Mesothelial cell of epicardium (in vitro differentiated cells): ENCODE measurements at places on chromosomes 1 and 21.
A peak's percentile ranks its signal among the peaks of the same experiment; 100 is the strongest.

- H3K36me3 ChIP-seq = no peaks in the 10 kb centered on the region
- no peak overlapping the region for H3K27ac ChIP-seq
- DNase-seq = no peak
- H3K27me3 ChIP-seq = no peaks in the 10 kb centered on the region
- no peaks in the 10 kb centered on the region for H3K4me1 ChIP-seq
- no peak overlapping the region for H3K4me3 ChIP-seq
These were observed 70.5 kb downstream of the TTLL7 start for GRCh38 chr1:83928396-83928795.

DNA sequence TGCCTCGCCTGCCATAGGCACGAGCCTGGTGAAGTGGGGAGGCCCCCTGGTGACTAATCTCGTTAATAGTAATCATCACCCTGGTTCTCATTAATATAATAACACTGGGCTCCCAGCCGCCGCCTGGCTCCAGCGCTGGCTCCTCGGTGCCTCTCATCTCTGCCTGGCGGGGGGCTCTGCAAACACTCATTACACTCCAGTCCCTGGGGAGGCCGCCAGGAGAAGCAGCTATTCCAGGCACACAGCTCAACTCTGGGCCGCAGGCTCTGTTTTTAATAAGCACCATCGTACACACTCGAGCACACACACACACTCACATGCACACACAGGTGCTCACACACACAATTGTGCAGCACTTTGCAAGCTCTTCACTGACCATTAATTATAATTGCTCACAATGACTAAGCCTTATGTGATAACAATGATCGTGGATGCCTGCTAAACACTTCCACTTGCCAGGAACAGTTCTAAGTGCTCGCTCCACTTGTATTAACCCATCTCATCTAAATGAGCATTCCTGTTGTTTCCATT, 52.2 kb downstream of the SDC3 start:
- no peak overlapping the region for H3K4me3 ChIP-seq
- H3K36me3 ChIP-seq = no peaks in the 10 kb centered on the region
- no peak for DNase-seq
- peaks cover 20% of the 10 kb centered on the region for H3K4me1 ChIP-seq

- H3K27ac ChIP-seq = no peak overlapping the region
- H3K27me3 ChIP-seq = peaks cover 65% of the 10 kb centered on the region
- no peaks in the 10 kb centered on the region for H3K36me3 ChIP-seq
- DNase-seq = no peak
- H3K4me3 ChIP-seq = no peak overlapping the region
These were observed 9.8 kb upstream of the OLFML2B start for GRCh38 chr1:162033428-162033827.

GRCh38 chr1:110465814-110466380, 14.9 kb downstream of the PROK1 start:
- peaks cover 28% of the 10 kb centered on the region for H3K4me1 ChIP-seq
- H3K27ac ChIP-seq = no peak overlapping the region

DNA sequence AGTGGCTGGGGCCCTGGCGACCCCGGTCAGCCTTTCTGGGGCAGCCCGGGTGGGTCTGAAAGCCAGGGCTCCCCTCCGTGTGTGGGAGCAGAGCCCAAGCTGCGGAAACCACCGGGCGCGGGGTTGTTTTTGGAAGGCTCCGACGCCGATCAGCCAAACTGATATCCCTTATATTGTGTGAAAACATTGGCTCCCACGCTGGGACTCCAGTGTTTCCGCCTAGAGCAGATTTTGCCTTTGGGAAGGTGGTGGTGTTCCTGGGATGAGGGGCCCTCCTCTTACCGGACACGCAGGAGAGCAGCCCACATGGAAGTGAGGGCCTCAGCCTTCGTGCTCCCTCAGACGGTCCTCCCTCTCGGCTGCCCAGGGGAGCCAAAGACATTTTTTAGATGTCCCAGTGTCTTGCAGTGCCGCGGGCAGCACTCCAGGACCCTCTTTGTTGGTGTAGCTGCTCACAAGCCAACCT, 54.3 kb downstream of the NGF start:
- H3K36me3 ChIP-seq = no peaks in the 10 kb centered on the region
- no peak for DNase-seq
- H3K27ac ChIP-seq = no peak overlapping the region
- H3K4me1 ChIP-seq = peaks cover 45% of the 10 kb centered on the region
- no peak overlapping the region for H3K4me3 ChIP-seq

DNA sequence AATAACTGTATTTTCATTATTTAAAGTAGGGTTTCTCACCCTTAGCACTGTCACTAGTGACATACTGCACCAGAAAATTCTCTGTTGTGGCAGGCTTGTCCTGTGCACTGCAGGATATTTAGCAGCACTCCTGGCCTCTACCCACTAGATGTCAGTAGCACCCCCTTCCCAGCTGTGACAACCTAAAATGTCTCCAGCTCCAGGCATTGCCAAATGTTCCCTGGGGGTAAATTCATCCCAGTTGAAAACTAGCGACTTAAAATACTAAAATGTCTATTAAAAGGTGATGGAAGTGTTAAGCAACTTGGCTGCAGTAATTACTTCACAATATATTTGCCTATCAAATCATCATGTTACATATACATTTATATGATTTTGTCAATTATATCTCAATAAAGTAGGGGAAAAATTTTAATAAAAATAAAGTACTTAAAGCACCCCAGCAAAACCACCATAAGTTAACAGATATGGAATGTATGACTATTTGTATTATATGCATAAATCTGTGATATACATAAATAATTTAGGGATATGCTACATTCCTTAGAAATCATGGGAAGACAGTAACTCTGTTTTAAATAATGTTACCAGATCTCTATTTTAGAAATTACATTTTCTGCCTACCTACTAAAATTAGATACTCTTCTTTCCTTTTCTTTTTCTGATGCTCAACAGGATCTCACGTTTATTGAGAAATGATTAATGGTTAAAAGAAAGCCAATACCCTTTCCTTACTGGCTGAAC, 74.6 kb downstream of the ARID4B start:
- no peaks in the 10 kb centered on the region for H3K4me1 ChIP-seq
- no peak overlapping the region for H3K27ac ChIP-seq
- no peak overlapping the region for H3K4me3 ChIP-seq
- H3K36me3 ChIP-seq = peaks cover 5% of the 10 kb centered on the region

GRCh38 chr21:21864321-21864840, 866.2 kb downstream of the NCAM2 start:
- no peak overlapping the region for H3K27ac ChIP-seq
- peaks cover 7% of the 10 kb centered on the region for H3K4me1 ChIP-seq
- DNase-seq = no peak
- H3K27me3 ChIP-seq = no peaks in the 10 kb centered on the region
- no peaks in the 10 kb centered on the region for H3K36me3 ChIP-seq
- H3K4me3 ChIP-seq = no peak overlapping the region

GRCh38 chr1:214475331-214475730, 76.1 kb downstream of the PTPN14 start:
- peak overlapping the region; percentile 88 for H3K27ac ChIP-seq
- peaks cover 60% of the 10 kb centered on the region for H3K4me1 ChIP-seq
- peaks cover 2% of the 10 kb centered on the region for H3K36me3 ChIP-seq

- H3K4me3 ChIP-seq = no peak overlapping the region
- peaks cover 22% of the 10 kb centered on the region for H3K4me1 ChIP-seq
- H3K36me3 ChIP-seq = peaks cover 7% of the 10 kb centered on the region
- peaks cover 12% of the 10 kb centered on the region for H3K27me3 ChIP-seq
These were observed 3.1 kb downstream of the LRP8 start for GRCh38 chr1:53324728-53325297.

GRCh38 chr1:155918660-155919059, 7.5 kb upstream of the RIT1 start:
- H3K36me3 ChIP-seq = peaks cover 41% of the 10 kb centered on the region
- no peak overlapping the region for H3K27ac ChIP-seq
- DNase-seq = no peak
- H3K4me1 ChIP-seq = no peaks in the 10 kb centered on the region
- no peak overlapping the region for H3K4me3 ChIP-seq
- H3K27me3 ChIP-seq = no peaks in the 10 kb centered on the region

- DNase-seq = no peak
- no peak overlapping the region for H3K27ac ChIP-seq
- no peaks in the 10 kb centered on the region for H3K36me3 ChIP-seq
- H3K4me1 ChIP-seq = no peaks in the 10 kb centered on the region
- peaks cover 19% of the 10 kb centered on the region for H3K27me3 ChIP-seq
- no peak overlapping the region for H3K4me3 ChIP-seq
These were observed 3.3 kb upstream of the MX2 start for GRCh38 chr21:41358193-41359166.

- H3K4me1 ChIP-seq = peaks cover 63% of the 10 kb centered on the region
- peaks cover 24% of the 10 kb centered on the region for H3K36me3 ChIP-seq
- peak overlapping the region; percentile 76 for H3K27ac ChIP-seq
These were observed 149.2 kb downstream of the CLIC6 start for GRCh38 chr21:34817821-34818661.

GRCh38 chr1:11569551-11569950, 84.7 kb downstream of the FBXO2 start:
- H3K36me3 ChIP-seq = no peaks in the 10 kb centered on the region
- no peak overlapping the region for H3K4me3 ChIP-seq
- H3K4me1 ChIP-seq = no peaks in the 10 kb centered on the region
- H3K27ac ChIP-seq = no peak overlapping the region
- DNase-seq = no peak

GRCh38 chr1:230899841-230900251, 31.5 kb upstream of the C1orf198 start:
- peak overlapping the region; percentile 99 for H3K27ac ChIP-seq
- peaks cover 8% of the 10 kb centered on the region for H3K36me3 ChIP-seq
- DNase-seq = no peak
- H3K4me3 ChIP-seq = no peak overlapping the region

DNA sequence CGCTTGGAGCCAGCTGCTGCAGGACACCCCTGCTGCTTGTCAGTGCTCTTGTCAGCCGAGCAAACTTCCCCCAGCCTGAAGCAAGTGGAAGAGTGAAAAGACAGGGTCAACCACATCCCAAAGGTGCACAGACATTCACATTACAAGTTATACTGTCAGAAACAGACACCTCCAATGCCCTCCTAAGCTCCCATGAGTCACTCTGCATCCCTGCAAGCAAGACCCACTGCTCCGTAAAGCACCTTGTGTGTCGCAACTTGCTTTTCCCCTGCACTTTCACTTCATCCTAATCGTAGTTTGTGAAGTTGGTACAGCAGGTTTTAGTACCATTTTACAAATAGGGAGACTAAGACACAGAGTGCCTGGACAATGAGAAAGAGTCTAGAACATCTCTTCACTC, 51.1 kb downstream of the KCNH1 start:
- H3K36me3 ChIP-seq = peaks cover 1% of the 10 kb centered on the region
- peaks cover 18% of the 10 kb centered on the region for H3K27me3 ChIP-seq
- no peak overlapping the region for H3K27ac ChIP-seq
- H3K4me3 ChIP-seq = no peak overlapping the region

DNA sequence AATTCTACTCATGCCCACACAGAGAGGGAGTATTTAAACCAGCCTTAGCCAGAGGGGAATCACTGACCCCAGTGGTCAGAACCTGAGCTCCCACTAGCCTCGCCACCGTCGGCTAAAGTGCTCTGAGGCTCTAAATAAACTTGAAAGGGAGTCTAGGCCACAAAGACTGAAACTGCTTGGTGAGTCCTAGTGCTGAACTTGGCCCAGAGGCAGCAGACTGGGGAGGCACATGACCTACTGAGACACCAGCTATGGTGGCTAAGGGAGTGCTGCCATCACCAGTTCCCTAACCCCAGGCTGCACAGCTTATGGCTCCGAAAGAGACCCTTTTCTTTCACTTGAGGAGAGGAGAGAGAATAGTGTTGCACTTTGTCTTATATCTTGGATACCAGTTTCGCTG, 1542.8 kb downstream of the KCNT2 start:
- no peak overlapping the region for H3K4me3 ChIP-seq
- H3K27ac ChIP-seq = no peak overlapping the region
- H3K4me1 ChIP-seq = no peaks in the 10 kb centered on the region
- DNase-seq = no peak
- H3K36me3 ChIP-seq = no peaks in the 10 kb centered on the region

DNA sequence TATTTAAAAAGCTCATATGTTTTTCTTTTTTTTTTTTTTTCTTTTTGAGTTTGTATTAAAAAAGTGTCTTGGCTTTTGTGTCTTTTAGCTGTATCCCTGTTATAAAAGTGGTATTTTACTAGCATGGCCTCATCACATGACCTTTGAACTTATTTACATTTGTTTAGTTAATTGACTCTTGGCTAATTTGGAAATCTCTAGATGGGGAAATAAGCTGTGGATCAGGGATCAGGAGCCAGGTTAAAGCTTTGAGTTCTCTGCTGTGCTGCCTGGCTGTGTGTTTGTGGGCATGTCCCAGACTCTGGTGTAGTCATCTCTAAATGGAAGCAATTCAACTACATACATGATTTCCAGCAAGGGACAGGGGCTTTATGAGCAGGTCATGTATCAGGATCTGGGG, 56.5 kb downstream of the HHAT start:
- no peak overlapping the region for H3K4me3 ChIP-seq
- no peak for DNase-seq
- peaks cover 21% of the 10 kb centered on the region for H3K36me3 ChIP-seq

DNA sequence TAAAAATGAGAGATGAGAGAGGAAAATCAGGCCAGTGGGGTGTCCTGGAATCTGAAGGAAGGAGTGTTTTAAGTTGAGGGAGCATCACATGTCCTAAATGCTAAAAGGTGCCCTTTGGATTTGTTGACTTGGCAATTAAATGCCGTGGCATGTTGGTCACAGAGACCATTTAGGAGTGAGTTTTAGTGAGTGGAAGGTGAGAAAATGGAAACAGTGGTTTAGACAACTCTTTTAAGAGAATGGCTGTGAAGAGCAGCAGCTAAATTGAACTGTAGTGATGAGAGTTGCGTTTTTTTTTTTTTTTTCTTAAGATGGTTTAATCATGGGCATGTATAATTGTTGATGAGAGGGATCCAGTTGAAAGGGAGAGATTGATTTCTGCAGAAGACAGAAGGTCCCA, 95.0 kb downstream of the S1PR1 start:
- H3K27ac ChIP-seq = no peak overlapping the region
- H3K4me1 ChIP-seq = no peaks in the 10 kb centered on the region
- H3K4me3 ChIP-seq = no peak overlapping the region

- H3K27me3 ChIP-seq = peaks cover 3% of the 10 kb centered on the region
- no peak overlapping the region for H3K27ac ChIP-seq
- H3K4me1 ChIP-seq = peaks cover 6% of the 10 kb centered on the region
- H3K4me3 ChIP-seq = no peak overlapping the region
These were observed 98.2 kb downstream of the PGBD5 start for GRCh38 chr1:230327892-230328284.

DNA sequence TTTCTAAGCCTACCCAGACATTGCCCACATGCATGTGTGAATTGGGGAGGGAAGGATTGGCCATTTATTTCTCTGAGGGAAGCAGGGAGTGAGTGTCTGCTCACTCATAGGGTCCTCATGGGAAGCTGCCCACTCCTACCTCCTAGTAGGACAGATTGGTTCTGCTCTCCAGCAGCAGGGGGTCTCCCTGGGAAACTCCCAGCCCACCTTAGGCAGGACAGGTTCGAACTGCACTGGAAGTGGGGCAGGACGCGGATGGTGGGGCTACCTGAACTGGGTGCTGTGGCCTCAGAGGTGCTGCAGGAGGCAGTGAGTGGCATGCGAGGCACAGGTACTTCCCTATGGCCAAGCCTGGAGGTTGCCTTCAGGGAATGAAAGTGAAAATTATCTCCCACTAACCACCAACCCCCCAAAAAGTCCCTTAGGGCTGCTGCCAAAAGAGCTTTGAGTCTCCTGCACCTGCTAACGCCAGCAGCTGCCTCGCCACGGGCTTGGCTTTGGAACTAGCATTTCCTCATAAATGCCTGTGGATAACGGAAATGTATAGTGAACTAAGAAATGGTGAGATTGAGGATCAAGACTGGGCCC, 157.0 kb upstream of the COA6 start:
- no peak overlapping the region for H3K27ac ChIP-seq
- H3K27me3 ChIP-seq = peaks cover 61% of the 10 kb centered on the region
- no peak overlapping the region for H3K4me3 ChIP-seq
- DNase-seq = no peak
